Motor neuron (in vitro differentiated cells): ENCODE measurements at places on chromosomes 7 and 10. TPM values are rescaled to one million over a fixed set of nuclear protein-coding genes. Genes with fewer than 3 reads are reported as not detected.

ABLIM1 gene
- 39.6 and 46.5 TPM in 2 replicates for total RNA-seq

FAM25G gene
- not detected in 2 replicates for total RNA-seq

DNA sequence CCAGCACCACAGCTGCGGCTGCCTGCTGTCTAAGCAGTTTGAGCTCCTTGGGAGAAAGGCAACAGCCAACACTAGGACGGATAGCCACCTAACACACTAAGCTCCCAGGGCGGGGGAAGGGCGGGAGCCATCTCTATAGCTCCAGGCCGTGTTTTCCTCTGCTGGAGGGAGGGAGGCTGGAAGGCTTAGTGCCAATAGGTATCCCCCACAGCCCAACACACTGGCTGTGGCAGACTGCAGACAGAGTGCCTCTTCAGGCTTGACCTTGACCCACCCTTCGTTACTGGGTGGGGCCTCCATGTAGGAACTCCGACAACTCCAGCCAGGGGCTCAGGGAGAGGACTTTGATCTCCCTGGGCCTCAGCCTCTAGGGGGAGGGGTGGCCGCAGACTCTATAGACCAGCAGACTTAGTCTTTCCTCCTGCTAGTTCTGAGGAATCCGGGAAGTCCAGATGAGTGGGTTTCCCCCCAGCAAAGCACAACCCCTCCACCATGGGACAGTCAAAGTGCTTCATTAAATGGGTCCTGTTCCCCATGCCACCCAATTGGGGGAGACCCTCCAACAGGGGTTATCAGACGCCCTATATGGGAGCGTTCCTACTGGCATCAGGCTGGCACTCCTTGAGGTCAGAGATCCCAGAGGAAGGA, 314.4 kb upstream of the MKI67 start:
- ATAC-seq: no peak

GRCh38 chr10:22086730-22087401, 83.3 kb upstream of the DNAJC1 start:
- no peak for ATAC-seq

OPN4 gene
- total RNA-seq: 0.57 and 0.58 TPM in 2 replicates

DNA sequence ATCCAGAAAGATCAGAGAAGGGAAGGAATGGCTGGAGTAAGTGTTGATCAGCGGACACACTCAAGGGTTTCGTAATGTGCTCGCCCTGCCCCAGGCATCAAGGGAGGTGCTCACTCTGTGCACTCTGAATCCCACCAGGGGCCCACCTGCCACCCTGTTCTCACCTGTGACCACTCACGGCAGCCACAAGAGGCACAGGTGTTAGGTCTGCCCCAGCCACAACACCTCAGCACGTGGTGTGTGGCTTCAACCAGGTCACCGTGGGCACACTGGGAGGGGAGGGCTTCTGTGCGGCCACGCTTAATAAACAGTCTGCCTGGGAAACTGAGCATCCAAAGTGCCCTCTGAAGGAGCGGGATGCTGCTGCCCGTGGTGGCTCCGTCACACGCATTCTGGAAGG, 49.8 kb downstream of the CUX1 start:
- no peak for ATAC-seq

SEMA3A gene
- 100 and 113 TPM in 2 replicates for total RNA-seq

- no peak for ATAC-seq
These were observed 41.2 kb upstream of the SDK1 start for GRCh38 chr7:3259711-3260400.

GRCh38 chr10:91642831-91643692, 10.2 kb upstream of the PPP1R3C start:
- no peak for ATAC-seq
